ENCODE measurements at places on chromosomes 7 and 10.

- no peak for DNase-seq
Observed at GRCh38 chr10:70337201-70337651, 45.2 kb downstream of the LRRC20 start.

DNA sequence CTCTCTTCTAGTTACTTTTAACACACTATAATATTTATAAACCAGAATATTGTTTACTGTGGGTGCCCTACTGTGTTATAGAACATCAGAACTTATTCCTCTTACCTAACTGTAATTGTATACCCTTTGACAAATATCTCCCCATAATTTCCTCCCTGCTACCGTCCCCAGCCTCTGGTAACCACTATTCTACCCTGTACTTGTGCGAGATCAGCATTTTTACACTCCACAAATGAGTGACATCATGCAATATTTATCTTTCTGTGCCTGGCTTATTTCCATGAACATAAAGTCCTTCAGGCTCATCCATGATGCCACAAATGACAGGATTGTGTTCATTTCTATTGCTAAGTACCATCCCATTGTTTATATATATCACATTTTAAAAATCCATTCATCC, 139.8 kb upstream of the RSU1 start:
- no peak for DNase-seq

GRCh38 chr7:151518105-151518946, 1.4 kb downstream of the RHEB start:
- DNase-seq: no peak

- DNase-seq: no peak
Observed at GRCh38 chr10:78747401-78748234, 321.1 kb upstream of the ZMIZ1 start.

GRCh38 chr7:13541326-13541725, 448.1 kb downstream of the ETV1 start:
- no peak for DNase-seq

DNA sequence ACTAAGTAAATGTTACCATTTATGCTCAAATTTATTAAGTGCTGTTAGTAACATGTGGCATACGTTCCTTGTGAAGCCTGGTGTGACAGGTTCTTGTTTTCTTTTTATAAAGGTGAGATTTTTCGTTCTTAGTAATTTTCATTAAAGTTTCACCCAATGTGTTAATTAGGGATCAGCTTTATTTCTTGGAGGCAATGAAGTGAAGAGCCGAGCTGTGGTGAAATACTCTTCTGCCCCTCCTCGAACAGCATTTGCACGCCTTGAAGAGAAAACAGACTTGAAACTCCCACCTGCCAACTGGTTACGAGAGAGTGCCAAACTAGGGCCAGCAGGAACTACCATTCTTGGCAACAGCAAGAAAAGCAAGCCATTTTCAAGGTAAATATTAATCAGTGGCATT, 1.5 kb downstream of the EDRF1 start:
- DNase-seq: peak; percentile 74

GRCh38 chr7:106573738-106574137, 87.2 kb downstream of the CCDC71L start:
- DNase-seq: no peak

- no peak for DNase-seq
Observed at GRCh38 chr10:30413996-30414576, 19.9 kb upstream of the MAP3K8 start.

DNA sequence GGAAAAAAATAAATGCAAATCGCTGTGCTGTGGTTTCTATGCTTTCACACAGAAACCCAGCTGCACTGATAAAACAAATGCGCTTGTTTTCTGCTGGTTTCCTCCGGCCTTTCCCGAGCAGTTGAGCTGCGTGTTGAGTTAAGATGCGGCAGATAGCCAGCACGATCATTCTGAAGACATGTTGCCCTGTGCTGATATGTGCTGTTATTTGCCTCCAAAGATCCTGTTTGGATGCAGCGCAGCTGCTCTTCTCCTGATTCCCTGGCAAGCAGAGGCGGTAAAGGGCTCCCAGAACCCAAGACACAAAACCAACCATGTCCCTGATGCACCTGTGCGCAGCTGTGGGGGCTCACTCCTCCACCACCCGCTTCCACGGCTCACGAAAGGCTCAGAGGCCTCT, 225.4 kb downstream of the PAXIP1 start:
- no peak for DNase-seq

DNA sequence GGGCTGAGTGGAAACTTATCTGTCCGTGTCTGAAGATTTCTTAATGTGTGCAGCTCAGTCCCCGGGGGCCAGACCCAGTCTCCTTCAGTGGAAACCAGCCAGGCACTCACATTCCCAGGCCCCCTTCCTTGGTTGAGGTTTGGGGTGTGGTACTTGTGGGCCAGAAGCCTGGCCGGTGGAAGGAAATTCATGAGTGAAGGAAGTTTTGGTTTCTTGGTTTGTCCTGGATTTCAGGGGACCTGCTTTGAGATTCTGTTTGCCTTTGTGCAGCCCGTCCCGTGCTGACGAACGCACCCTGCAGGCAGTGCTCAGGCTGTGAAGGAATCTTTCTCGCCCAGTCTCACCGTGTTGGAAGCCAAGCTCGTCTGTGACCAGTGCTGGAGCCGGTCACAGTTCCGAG, 2.9 kb downstream of the INPP5A start:
- DNase-seq: no peak

GRCh38 chr7:113099284-113099919, 12.8 kb upstream of the GPR85 start:
- DNase-seq: no peak

DNA sequence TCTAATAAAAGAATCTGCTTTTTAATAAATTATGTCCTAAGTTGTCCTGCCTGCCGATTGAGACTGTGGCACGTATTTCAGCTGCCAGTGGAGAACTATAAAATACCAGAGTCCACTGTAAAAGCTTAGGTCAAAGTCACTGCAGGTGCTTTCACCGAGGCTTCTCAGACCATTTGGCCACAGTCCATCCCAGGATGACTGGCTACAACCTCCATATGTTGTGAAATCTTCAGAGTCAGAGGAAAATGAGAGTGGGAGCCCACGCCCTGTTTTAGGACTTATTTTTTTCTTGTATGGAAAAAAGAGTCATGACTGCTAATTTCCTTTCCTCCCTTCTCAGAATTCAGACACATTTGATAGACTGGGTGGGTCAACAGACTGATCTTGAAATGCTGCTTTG, 182.9 kb downstream of the ANK3 start:
- no peak for DNase-seq

GRCh38 chr7:143507094-143507518, 29.4 kb downstream of the TAS2R41 start:
- no peak for DNase-seq

DNA sequence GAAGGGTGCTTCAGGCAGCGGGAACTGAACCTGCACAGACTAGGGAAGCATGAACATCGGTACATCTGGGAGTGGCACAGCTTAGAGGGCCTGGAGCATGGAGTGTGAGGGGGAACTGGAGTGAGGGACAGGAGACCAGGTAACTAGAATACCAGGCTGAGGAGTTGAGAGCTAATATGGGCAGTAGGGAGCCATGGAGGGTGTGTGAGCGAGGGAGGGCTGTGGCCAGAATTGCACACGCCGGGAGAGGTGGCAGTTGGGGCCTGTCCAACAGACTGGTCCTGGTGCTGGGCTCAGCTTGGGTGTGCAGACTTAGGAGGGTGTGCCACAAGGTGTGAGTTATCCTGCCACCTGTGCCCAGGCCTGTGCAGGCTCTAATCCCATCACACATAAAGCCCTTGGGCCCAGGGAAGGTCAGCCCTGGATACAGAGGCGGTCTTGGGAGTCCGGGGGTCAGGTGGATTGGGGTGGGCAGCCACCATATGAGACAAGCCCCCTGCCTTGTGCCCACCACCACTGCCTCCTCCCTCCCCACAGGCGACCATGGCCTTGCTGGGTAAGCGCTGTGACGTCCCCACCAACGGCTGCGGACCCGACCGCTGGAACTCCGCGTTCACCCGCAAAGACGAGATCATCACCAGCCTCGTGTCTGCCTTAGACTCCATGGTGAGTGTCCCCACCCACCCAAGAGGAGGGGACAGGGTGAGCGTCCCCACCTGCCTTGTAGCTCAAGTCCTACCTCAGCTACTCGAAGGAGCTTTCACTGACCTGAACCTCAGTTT, 54.0 kb downstream of the GTF2IRD1 start:
- DNase-seq: no peak

DNA sequence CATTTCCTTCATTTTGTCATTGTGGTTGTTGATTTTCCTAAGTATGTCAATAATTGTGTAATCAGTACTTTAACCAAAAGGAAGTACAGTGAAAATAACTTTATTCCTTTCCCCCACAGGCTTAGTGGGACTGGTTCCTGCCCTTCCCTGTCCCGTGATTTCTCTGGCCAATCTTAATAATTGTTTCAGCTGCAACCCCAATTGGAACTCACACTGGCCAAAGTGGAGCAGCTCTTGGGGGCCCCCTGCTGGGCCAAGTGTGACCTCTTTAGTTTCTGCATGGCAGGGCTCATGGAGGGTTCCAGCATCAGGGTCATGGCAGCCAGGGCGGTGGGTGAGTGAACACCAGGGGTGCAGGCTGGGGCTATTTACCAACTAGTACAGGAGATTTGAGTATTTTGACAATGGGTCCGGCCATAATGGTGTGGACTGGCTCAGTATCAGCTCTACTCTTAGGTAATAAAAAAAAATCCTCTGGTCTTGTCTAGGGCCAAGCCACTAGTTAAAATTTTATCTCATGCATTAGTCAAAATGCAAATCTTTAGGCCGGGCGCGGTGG, 31.7 kb downstream of the CYCS start:
- no peak for DNase-seq

DNA sequence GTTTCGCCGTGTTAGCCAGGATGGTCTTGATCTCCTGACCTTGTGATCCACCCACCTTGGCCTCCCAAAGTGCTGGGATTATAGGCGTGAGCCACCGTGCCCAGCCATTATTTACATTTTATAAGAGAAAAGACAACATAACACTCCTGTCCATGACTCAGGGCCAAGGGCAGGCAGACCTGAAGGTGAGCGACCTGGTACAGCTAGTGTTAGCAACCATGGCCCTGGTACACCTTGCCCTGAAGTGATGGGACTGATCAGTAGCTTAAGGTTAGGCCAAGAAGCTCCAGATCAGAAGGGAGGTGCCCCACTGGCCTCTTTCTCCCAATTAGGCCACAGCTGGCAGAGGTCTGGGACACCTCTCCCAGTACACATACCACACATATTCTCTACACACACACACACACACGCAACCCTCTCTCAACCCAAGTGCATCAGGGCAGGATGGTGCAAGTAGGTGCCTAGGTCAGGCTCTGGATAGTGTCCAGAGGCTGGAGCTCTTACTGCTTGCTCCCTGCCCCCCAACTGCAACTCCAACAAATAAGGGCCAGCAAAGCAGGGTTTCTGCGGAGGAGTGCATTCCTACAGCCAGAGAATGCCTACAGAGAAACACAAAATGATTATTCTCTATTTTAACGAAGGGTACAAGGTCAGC, 43.8 kb downstream of the DPCD start:
- no peak for DNase-seq

GRCh38 chr7:3464900-3465622, 164.0 kb downstream of the SDK1 start:
- DNase-seq: no peak

GRCh38 chr7:151121380-151122170, 35.3 kb downstream of the AGAP3 start:
- DNase-seq: no peak

GRCh38 chr10:692682-693351, 3.3 kb upstream of the DIP2C start:
- no peak for DNase-seq

GRCh38 chr7:130900471-130901076, 166.6 kb upstream of the KLF14 start:
- DNase-seq: no peak

- DNase-seq: no peak
Observed at GRCh38 chr10:59748834-59749233, 4.4 kb downstream of the MRLN start.

- no peak for DNase-seq
Observed at GRCh38 chr7:79430391-79430790, 23.1 kb downstream of the MAGI2 start.

Data from GM12878 (cell line).